Epithelial cell of alveolus of lung (primary cell): ENCODE measurements at places on chromosomes 5 and 9. TPM values are rescaled to one million over a fixed set of nuclear protein-coding genes. Genes with fewer than 3 reads are reported as not detected.

Gene SLC34A3
- total RNA-seq, result not detected in 2 replicates

Gene C7
- 3.1 and 33.9 TPM in 2 replicates for total RNA-seq

Gene GABRA1
- not detected in 2 replicates for total RNA-seq

Gene PLPP1
- 34.6 and 356 TPM in 2 replicates for total RNA-seq

Gene LCN1
- total RNA-seq, result not detected in 2 replicates

Gene TOR4A
- total RNA-seq, result 38.1 and 52.4 TPM in 2 replicates

Gene PSMB7
- 251 and 305 TPM in 2 replicates for total RNA-seq

Gene SLC31A1
- total RNA-seq, result 29.2 and 37.2 TPM in 2 replicates

Gene ADAMTSL2
- total RNA-seq, result 0.26 and 2.4 TPM in 2 replicates

Gene PCDHGA9
- total RNA-seq, result 1.4 and 7.8 TPM in 2 replicates
